ENCODE measurements at places on chromosomes 7 and 10. TPM values are rescaled to one million over a fixed set of nuclear protein-coding genes. Genes with fewer than 3 reads are reported as not detected.

Gene CTAGE4
- not detected for total RNA-seq

Gene SPRN
- 0.05 TPM for total RNA-seq

Gene MRC1
- 17.5 TPM for total RNA-seq

Gene NUDT13
- total RNA-seq, result 1.1 TPM

Gene KCND2
- 0.05 TPM for total RNA-seq

Gene KCTD7
- total RNA-seq, result 2.8 TPM

Gene GPRIN2
- total RNA-seq, result not detected

Gene SLC26A5
- not detected for total RNA-seq

Gene HOGA1
- total RNA-seq, result 0.07 TPM

Gene NYAP1
- 2.9 TPM for total RNA-seq

Gene ACTL6B
- not detected for total RNA-seq

Gene COA1
- 47.3 TPM for total RNA-seq

Gene BAG3
- total RNA-seq, result 54.5 TPM

Gene AKR1C2
- total RNA-seq, result 0.89 TPM

Gene CDC14C
- not detected for total RNA-seq

Gene ECHDC3
- 20.0 TPM for total RNA-seq

Gene TRUB1
- 21.2 TPM for total RNA-seq

Gene PLXDC2
- total RNA-seq, result 1.1 TPM

Gene BICC1
- not detected for total RNA-seq

Gene NAT16
- not detected for total RNA-seq

Gene PLEKHS1
- not detected for total RNA-seq

Gene SPOCK2
- total RNA-seq, result 1.2 TPM

Gene AKR1C8
- not detected for total RNA-seq

Gene PRSS58
- not detected for total RNA-seq

Gene MTPN
- total RNA-seq, result 163 TPM

Gene SPDYE18
- total RNA-seq, result 0.07 TPM

Gene WNT8B
- not detected for total RNA-seq

Gene TRAPPC14
- 4.7 TPM for total RNA-seq

Gene ACADSB
- 3.7 TPM for total RNA-seq
